T-helper 17 cell (primary cell): ENCODE measurements at places on chromosomes 6 and 20. TPM values are rescaled to one million over a fixed set of nuclear protein-coding genes. Genes with fewer than 3 reads are reported as not detected.

DNA sequence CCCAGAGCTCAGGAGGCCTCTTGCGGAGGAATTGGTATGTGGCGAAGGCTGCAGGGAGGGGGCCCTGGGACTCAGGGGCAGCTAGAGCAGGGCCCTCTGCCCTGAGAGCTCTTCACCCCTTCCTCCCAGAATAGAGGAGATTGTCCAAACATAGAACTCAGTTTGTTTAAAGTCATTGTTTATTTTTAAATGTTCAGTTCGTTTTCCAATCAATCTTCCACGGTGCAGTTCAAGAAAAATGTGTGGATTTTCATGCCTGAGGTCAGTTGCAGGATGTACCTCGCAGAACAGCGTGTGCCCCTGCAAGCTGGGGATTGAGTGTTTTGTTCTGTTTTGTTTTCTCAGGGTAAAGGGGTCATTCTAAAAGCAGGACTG, 37.2 kb downstream of the MGME1 start:
- no peak for DNase-seq

DNA sequence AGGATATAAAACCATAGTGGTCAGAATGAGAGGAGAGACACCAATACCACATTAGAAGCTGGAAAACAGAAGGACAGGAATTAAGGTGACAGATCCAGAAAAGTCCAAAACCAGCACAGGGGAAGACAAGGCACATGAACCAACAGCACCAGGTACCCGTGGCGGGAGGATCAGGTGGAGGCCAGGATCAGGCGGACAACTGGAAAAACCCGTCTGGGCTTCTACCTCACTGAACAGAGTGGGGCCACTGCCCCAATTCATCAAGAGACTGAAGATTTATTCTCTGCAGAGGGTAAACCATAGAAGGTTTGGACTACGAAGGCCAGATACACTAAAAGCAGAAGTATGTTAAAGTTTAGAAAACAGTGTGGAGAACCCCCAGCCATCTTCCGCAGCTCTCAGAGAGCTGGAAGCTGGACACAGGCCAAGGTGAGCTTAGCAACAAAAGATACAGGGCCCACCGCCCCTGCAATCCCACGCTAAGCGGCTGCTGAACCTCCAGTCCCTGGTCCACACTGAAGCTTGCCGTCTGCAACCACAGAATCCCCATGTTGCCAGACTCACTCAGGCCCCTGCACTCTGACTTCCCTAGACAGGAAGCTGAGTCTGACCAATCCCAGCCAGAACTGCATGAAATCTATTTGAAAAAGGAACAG, 29.9 kb downstream of the ABHD12 start:
- no peak for DNase-seq

GRCh38 chr6:111780393-111780792, 92.9 kb downstream of the FYN start:
- DNase-seq = no peak

GRCh38 chr20:29740601-29740950, 1516.9 kb upstream of the DEFB115 start:
- DNase-seq = no peak

Gene RUNX2
- total RNA-seq = 50.8 TPM
